ENCODE measurements at places on chromosomes 6 and 20.

DNA sequence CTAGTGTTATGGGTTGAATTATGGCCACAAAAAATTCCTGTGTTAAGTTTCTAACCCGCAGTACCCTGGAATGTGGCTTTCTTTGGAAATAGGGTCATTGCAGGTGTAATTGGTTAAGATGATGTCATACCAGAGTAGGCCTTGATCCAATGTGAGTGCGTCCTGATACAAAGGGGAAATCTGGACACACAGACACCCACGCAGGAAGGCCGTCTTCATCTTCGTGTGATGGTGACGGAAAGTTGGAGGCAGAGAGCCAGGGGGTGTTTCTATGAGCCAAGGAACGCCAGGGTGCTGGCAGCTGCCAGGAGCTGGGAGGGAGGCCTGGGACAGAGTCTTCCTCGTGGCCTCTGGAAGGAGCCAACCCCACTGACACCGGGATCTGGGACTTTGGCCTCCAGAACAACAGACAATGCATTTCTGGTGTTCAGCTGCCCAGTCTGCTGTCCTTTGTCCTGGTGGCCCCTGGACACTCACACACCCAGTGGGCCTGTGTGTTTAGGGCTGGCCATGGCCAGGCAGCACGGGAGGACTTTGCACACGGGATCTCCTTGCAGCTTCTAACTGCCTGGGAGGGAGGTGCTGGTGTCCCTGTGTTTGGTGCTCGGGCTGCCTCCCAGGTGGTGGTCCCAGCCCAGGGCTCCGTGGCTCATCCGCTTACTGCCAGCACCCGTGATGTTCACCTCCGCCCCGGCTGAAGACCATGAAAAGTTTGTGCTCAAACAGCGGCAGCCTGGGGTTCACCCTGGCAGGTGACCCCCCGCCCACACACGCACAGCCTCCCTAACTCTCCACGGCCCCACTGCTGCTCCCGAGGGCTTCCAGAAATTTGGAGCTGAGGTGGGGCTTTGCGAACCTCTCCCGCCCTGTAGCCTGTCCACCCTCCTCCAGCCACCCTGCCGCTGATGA, 53.4 kb upstream of the GATA5 start:
- no peak for DNase-seq

- DNase-seq: peak; percentile 46
These were observed 48.4 kb upstream of the EZR start for GRCh38 chr6:158867381-158868121.

DNA sequence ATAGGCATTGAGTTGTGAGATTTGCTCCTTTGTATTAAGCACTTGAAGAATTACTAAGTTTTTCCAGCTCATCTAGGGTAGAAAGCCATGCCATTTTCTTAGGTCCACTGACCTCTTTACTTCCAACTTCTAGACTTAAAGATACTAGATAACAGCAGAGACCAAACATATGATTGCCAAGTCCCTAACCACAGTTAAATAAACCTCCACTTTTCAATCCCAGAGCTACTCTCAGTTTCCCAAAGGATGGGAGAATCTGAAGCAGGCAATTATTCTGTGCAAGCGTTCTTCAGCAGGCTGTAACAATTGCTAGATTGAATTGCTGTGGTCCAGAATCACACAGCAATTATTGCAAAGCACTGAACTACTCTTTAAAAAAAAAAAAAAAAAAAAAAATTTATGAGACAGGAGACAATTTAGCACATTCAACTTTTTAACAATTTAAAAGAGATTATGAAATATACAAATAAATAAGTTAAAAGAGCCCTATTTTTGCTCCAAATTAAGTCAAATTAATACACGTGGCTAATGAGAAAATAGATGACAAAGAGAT, 104.0 kb upstream of the PRSS16 start:
- no peak for DNase-seq

DNA sequence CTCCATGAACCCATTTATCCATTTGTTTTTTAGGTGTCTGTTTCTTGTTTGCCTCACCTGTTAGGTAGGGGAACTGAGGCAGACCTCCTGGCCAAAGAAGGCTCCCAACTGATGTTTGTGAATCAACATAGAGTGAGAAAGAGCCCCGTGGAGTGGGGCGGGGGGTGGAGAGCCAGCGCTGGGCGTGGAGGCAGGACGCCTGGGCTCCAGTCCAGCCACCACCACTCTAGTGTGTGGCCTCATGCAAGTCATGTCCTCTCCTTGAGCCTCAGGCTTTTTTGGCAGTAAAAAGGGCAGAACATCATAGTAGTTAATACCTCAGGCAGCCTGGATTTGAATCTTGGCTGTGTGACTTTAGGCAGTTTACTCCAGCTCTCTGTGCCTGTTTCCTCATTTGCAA, 42.2 kb upstream of the SCRT2 start:
- no peak for DNase-seq

DNA sequence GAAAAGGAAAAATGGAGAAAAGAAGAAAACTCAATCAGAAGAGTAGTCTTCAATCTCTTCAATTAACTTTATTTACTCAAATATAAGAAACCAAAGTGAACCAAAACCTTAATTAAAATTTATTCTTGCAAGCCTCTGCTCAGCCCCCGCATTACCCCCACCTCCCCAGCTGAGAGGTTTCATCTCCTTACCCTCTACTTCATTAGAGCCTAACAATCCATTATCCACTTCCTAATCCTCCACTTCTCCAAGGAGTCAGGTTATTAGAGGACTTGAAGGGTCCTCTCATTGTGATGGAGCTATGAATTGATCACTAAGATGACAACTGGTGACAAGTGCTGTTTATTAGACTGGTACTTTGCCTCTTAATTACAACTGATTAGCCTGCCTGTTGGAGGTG, 956.5 kb downstream of the TFAP2A start:
- no peak for DNase-seq

GRCh38 chr6:115750292-115750691, 310.4 kb downstream of the FRK start:
- no peak for DNase-seq

DNA sequence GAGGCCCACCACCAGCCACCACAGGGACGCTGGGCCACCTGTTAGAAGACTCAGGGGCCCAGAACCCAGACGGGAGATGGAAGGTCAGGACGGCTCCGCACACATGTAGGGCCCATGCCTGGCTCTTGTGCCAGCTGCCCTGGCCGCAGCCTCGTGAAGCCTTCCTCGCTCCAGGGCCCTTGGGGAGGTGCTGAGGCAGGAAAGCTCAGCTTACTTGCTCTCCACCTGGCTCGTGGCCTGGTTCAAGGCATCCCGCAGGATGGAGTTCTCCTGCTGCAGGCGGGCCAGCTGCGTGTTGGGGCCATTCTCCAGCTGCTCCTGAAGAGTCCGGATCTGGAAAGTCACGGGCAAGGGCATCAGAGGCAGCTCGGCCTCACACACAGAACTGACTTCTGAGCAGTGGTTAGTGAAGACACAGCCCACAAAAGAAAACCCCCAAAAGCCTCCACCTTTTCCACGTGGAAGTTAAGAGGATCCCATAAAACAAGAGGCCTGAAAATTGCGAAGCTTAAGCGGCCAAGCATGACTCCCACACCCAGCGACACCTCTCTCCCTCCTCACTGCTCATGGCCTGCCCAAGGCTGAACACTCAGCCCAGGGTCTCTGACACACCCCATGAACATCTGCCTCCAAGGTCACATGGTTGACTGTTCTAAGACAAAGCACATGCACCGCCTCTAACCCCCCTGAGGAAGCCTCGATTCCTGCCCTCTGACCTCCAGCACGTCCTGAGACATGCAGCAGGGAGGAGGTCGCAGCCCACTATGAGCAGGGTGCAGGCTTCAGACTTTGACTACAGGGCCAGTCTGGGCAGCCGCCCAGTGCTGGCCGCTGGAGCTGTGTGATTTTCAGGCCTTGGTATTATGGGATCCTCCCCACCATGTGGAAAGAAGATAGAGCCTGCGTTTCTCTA, 46.5 kb downstream of the RRBP1 start:
- DNase-seq: no peak

DNA sequence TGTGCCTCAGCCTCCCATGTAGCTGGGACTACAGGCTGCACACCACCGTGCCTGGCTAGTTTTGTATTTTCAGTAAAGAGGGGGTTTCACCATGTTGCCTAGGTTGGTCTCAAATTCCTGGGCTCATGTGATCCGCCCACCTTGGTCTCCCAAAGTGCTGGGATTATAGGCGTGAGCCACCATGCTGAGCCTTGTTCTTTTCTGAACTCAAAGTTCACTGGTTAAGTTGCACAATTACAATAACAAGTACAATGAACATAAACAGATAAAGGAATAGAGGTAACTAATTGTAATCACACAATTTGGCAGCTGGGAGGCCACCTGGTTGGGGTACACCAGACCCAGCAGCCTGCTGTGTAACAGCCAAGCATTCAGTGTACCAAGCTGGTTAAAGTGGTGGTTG, 6.7 kb downstream of the NUDT3 start:
- DNase-seq: no peak

DNA sequence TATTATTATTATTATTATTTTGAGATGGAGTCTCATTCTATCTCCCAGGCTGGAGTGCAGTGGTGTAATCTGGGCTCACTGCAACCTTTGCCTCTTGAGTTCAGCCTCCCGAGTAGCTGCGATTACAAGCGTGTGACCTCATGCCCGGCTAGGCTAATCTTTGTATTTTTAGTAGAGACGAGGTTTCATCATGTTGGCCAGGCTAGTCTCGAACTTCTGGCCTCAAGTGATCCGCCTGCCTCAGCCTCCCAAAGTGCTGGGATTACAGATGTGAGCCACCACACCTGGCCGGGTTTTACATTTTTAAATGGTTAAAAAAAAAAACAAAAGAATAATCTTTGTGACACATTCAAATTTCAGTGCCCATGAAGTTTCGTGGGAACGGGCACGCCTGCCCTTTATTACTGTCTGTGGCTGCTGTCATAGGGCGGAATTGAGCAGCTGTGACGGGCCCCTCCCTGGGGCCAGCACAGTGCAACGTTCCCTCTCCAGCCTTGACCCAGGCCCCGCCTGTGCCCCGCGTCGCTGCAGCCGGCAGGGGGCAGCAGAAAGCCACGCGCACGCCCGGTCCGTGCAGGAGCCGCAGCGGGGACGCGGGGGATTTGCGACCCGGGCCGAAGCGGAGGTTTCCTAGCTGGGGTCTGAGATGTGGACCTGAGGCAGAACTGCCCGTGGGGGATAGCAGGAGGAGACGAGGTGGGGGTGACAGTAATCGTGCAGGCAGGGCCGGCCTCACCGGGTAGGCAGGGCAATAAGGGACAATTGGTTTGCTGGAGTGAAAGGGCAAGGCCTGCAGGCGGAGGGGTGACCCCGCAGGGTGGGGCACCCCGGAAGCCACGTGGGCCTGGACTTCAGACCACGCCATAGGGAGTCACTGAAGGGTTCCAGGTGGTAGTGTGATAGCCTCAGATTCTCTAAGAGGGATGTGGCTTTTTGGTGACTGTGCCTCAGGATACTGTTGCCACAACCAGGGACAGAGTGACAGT, 54.3 kb downstream of the SYTL3 start:
- peak; percentile 89 for DNase-seq

DNA sequence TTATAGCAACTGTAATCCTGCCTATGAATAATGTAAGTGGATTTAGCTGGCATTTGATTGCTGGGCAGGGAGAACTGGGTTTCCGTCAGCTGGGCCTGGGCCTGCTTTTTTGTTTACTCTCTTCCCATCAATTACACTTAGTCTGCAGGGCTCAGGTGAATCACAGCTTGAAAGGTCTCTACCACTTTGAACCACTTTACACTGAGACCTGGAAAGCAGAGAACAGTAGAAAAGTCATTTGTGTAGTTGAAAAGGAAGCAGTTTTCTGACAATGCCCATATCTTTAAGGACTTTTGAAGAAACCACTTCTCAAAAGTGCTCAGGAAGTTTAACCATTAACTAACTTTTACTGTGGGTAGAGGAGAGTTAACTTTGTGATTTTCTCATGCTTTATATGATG, 315.4 kb upstream of the SASH1 start:
- DNase-seq: no peak

- no peak for DNase-seq
These were observed 52.0 kb upstream of the THEMIS start for GRCh38 chr6:127952831-127953230.

DNA sequence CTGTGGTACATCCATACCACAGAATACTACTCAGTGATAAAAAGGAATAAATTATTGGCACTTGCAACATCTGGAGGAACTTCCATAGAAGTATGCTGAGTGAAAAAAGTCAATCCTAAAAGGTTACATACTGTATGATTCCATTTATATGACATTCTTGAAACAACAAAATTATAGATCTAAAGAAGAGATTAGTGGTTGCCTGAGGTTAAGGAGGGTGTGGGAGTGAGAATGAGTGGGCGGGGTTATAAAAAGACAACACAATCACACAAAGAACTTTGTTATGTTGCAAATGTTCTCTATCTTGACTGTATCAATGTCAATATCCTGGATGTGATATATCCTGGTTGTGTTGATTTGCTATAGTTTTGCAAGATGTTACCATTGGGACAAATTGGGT, 21.2 kb downstream of the SNRPB start:
- no peak for DNase-seq
